ENCODE measurements at places on chromosomes 12 and 14.

DNA sequence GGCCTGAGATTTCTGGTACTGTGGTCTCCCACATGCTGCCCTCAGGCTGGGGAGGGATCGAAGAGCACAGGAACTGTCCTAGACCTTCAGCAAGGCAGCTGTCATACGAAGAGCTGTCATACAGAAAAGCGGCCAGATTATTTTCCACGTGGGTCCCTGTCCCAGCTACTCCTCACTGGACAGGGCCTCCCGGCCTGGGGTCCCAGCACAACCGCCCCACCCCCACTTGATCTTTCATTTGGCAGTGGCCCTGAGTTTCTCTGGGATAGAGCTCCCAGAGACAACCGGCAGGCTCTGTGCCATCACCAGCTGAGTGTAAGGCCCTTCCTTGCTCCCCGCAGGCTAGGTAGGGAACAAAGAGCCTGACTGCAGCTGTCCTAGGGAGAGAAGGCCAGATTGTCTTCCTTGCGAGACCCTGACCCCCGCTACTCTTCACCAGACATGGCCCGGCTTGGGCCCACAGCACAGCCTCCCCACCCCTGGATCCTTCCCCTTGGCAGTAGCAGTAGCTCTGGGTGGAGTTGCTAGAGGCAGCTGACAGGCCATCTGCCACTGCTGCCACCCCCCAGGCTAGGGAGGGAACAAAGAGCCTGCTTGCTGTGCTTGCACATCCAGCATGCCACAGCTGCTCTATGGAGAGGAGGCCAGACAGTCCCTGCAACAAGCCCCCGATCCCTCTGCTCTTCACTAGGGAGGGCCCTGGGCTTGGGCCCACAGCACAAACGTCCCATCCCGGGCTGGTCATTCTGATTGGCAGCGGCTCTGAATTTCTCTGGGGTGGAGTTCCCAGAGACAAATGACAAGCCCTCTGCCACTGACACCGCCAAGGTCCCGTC is 3.1 kb upstream of the OR4N2 start:
- DNase-seq, result no peak

GRCh38 chr14:50714450-50715073 is 46.5 kb upstream of the SAV1 start:
- DNase-seq, result no peak

- DNase-seq, result no peak
Observed at GRCh38 chr12:61412201-61412600, 848.0 kb upstream of the USP15 start.

GRCh38 chr12:53184828-53185227 is 4.1 kb upstream of the CSAD start:
- DNase-seq, result no peak

DNA sequence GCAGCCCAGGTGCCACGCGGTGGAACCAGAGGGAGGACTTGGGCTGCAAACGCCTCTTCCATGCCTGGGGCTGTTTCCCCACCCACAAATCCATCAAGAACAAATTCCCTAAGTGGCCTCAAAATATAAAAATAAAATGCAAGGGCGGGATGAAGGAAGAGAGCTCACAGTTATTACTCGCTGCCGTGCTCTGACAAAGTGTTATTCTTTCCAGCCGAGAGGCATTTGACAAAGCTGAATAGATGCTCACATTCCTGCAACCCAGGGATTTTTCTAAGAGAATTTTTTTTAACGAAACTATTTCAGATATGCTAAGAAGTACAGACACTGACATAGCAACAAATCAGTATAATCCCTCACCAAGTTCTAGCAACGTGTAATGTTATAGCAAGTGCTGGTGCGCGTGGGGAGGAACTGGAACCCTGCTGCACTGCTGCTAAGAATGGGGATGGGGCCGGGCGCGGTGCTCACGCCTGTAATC is 70.7 kb downstream of the SCARB1 start:
- no peak for DNase-seq

DNA sequence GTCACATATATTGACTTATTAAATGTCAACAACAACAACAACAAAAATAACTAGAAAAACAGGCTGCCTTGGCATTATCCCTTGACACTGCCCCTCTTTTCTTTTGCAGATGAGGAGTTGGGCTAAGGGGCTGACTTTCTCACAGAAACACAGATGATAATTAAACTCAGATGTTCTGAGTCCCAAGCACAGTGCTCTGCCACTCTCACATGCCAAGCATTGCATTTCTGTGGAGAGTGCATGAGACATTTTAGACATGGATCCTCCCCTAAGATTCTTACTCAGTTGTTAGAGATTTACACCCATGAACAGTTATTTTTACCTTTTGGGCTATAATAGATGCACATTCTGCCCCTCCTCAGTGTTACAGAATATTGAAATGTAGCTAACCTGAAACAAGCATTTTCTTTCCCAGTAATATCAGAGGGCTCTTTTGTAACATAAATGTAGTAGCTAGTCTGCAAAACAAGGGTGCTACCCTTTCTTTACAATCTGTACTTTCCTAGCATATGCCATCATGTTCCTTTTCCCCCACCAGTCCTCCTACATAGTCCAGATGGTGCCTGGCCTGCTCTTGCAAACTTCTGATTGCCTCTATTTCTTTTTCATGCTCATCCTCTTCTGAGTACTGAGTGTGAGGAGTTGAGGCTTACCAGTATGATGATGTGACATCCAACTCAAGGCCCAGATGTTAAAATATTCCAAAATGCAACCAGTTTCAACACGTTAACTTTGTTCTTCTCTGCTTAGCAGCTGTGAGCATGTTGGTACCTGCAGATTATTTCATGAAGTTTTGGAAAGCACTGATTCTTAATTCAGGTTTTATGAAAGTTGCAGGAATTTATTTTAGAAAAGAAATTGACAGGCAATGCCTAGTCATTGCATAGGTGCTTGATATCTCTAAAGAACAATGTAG is 125.0 kb upstream of the ATP2B1 start:
- no peak for DNase-seq

DNA sequence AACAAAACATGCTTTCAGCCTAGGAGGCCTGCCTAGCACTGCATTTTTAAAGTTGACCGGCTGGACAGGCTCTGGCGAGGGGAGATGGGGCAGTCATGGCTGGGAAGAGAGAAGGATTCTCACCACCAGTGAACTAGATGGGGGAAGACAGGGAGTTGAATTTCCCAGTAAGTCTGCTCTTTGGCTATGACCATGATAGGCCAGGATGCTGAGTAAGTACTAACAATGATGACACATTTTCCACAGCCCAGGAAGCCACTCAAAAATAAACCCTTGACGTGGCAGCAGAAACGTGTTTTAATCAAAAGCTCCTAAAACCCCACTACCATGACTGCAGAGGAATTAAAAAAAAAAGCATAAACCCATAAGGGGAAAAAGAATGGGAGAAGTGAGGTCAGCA is 19.0 kb downstream of the KCTD10 start:
- DNase-seq, result no peak

DNA sequence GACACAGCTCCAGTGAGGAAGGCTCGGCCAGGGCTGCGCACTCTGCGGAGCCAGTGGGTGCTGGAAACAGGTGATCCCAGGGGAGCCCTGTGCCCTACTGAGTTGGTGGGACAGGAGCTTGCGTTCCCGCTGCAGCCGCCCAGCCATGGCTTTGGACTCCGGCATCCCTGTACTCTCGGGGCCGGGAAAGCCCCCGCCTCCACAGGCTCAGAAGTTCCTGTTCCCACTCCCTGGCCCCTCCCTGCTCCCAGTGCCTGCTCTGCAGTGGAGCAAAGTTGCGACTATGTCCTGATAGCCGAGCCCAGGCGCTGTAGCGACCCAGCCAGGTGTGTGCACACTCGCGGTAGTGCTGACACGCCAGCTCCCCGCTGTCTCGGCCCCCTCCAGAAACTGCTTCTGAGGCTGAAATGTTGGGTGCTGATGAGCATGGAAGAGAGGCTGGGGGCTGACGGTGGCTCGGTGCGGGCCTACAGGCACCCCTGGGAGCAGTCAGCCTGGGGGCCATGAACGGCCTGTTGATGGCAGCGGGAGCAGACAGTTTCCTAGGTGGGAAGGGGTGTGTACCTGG is 344.6 kb upstream of the MGAT4C start:
- no peak for DNase-seq

DNA sequence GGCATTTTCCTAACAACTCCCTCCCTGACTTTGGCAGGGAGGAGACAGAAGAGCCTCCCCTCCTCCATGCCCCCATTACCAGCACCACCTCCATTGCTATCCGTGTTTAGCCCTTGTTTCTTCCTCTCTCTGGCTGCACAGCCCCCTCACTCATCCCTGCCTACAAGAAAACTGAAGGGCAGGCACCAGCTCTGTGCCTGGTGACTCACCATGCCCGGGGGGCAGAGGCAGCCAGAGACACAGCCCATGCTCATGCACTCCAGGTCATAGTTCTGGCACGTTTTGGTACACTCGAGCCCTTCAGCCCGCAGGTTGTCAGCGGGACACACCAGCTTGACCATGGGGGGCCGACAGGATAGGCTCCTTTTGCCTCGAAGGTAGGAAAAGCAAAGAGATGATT is 80.4 kb downstream of the VWF start:
- no peak for DNase-seq

GRCh38 chr12:33529810-33530209 is 90.2 kb upstream of the SYT10 start:
- DNase-seq, result no peak

DNA sequence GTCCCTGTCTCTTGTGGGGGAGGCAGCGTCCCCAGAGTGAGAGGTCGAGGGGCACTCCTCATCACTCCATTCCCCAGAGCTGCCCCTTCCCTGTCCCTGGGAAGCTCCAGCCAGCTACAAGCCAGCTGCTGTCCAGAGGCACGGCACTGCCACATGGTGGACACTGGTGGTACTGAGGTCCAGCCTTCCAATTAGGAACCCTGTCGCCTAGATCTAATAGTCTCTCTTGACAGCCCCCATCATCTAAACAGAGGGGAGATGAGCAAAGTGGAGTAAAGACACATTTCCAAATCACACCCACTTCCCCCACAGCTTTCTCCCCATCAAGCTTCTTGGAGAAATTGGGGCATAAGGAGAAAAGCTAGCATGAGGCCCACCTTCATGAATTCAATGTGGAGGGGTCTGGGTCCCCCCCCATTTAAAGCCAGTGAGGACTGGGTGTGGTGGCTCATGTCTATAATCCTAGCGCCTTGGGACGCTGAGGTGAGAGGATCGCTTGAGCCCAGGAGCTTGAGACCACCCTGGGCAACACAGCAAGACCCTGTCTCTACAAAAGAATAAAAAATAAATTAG is 2.1 kb upstream of the INHBE start:
- DNase-seq, result no peak

GRCh38 chr12:88202500-88202899 is 60.4 kb downstream of the TMTC3 start:
- DNase-seq, result no peak

- DNase-seq, result no peak
Observed at GRCh38 chr14:61475316-61475715, 153.9 kb downstream of the PRKCH start.

DNA sequence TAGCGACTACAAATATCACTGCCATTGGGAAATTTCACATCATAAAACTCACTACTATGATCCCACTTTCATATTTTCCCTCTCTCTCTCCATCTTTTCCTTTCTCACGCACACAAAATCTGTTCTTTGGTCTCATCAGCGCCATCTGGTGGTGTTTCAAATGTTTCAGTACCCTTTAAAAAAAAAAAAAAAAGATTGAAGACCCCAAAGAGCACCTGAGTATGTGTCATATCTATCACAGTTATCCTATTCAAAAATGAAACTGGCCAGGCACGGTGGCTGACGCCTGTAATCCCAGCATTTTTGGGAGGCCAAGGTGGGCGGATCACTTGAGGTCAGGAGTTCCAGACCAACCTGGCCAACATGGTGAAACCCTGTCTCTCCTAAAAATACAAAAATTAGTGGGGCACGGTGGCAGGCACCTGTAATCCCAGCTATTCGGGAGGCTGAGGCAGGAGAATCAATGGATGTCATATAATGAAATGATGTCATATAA is 72.4 kb downstream of the TTC9 start:
- DNase-seq, result peak; percentile 50

GRCh38 chr14:33836203-33836899 is 114.5 kb downstream of the EGLN3 start:
- no peak for DNase-seq

- DNase-seq, result no peak
Observed at GRCh38 chr14:26276757-26277156, 321.1 kb downstream of the NOVA1 start.

DNA sequence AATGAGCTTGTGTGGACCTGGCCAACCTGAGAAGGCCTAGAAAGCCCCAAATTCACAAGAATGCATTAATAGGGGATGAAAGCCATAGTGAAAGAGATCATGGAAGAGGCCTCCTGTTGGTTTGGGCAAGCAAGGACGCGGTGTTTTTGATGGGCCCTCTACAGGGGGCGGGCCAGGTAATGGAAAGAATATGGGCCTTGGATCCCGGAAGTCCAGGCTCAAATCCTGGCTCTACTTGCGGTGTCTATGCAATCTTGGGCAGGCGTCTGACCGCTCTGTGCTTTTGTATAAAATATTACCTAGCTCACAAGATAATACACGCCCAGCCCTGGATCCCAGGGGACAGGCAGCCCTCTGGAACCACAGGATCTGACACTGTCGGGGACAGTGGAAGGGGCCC is 41.1 kb upstream of the CLMN start:
- no peak for DNase-seq

DNA sequence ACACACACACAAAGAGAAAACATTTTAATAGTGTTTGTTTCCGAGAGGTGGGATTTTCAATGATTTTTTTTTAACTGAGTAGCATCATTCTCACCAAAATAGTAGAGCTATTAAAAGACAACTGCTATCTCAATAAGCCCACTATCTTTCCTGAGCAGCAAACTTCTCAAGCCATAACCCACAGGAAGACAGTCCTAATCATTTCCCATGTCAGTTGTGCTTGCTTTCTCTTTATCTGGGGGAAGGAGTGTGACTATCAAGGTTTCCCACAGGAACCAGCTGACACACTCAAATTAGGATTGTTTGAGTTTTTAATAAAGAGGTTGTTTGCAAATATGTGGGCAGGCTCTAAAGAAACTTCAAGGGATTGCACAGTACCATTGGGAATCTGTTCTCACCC is 4.9 kb upstream of the MAX start:
- DNase-seq, result no peak

- DNase-seq, result no peak
Observed at GRCh38 chr14:35669782-35670181, 135.8 kb downstream of the INSM2 start.

DNA sequence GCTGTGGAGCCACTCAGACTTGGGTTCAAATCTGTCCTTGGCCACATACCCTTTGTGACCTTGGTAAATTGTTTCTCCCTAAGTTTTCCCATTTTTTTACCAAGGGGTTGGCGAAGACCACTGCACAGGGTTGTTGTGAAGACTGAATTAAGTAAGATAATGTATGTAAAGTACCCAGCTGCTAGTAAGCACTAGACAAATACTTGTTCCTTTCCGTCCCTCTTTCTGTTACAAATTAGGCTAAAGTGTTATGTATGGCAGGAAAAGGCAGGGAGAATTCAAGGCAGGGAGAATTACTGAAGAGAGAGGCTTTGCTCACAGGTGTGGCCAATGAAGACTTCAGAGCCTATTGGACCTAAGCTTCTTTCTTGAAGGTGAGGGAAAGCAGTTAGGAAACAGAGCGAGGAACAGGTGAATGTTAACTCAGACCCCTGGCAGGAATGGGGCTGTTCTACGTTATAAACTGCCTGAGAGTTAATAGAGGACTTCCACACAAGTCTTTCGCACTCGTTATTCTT is 25.9 kb downstream of the ABHD12B start:
- DNase-seq, result no peak

Data from GM12878 (cell line).